ENCODE measurements at places on chromosomes 6 and 20. TPM values are rescaled to one million over a fixed set of nuclear protein-coding genes. Genes with fewer than 3 reads are reported as not detected.

EFCAB8 gene
- not detected for total RNA-seq

LPIN3 gene
- total RNA-seq: 9.3 TPM

MYBL2 gene
- total RNA-seq: 9.9 TPM

HDGFL1 gene
- not detected for total RNA-seq

ZSCAN16 gene
- 0.30 TPM for total RNA-seq

NT5E gene
- 108 TPM for total RNA-seq

GNRH2 gene
- 1.3 TPM for total RNA-seq

ARMC12 gene
- total RNA-seq: not detected

HECA gene
- total RNA-seq: 12.1 TPM

PRSS35 gene
- total RNA-seq: not detected

ZC2HC1B gene
- total RNA-seq: not detected

METTL24 gene
- not detected for total RNA-seq
